ENCODE measurements at places on chromosomes 7 and 10. TPM values are rescaled to one million over a fixed set of nuclear protein-coding genes. Genes with fewer than 3 reads are reported as not detected.

- no peak for DNase-seq
These were observed 195.3 kb upstream of the AHR start for GRCh38 chr7:17103170-17103569.

The SHTN1 gene
- 36.0 TPM for total RNA-seq

The SLC16A9 gene
- 0.32 TPM for total RNA-seq

- no peak for DNase-seq
These were observed 42.2 kb upstream of the SRGN start for GRCh38 chr10:69045441-69046300.

GRCh38 chr10:83991986-83992753 lies 147.1 kb upstream of the GHITM start:
- no peak for DNase-seq

The AGK gene
- 28.5 TPM for total RNA-seq

DNA sequence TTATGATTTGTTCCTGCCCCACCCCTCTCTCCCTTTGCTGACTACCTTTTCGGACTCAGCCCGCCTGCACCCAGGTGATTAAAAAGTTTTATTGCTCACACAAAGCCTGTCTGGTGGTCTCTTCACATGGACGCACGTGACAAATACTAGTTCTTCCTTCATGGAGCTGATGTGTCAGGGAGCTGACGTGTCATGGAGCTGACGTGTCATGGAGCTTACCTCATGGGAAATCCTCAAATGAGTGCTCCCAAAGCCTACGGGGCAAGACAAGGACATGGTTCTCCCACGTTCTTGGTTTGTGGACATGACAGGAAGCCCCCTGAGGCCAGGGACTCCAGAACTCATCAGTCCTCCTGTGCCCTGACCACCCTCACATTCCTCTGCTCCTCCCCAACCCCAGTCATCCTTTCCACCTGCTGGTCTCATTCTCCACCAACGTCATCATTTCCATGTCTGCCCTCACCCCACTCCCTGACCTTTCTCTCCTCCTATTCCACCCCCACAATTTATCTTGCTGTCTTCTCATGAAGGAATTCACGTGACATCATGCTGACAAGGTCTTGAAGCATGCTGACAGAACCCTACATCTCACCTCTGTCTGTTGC lies 261.3 kb downstream of the TCERG1L start:
- no peak for DNase-seq

- DNase-seq, result no peak
These were observed 67.8 kb upstream of the PCBD1 start for GRCh38 chr10:70956029-70956759.

DNA sequence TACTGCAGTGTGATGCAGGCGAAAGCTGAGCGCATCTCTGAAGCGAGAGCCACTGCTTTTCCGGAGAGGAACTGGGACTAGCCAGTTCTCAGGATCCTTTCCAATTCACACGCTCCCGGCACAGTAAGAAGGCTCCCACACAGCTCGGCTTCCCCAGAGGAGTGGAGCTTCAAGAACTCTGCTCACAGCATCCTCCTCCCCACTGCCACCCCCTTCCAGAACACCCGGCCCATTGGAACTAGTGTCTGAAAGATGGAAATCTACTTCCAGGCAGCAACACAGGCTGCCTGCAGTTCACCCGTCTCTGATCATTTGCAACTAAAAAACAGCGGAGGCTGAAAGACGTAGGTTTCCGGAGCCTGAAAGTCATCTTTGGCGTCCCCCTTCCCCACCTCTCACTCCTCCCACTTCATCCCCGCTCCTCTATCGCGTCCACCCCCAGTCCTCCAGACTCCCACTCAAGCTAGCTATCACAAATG lies at the start of gene DGKB:
Gene DGKB, minus strand, starts transcription at position 163 of the 479 bp plus-strand sequence.
- no peak for DNase-seq

The TFAM gene
- total RNA-seq, result 30.1 TPM

- DNase-seq, result no peak
These were observed 142.1 kb downstream of the NEURL1 start for GRCh38 chr10:103635580-103635979.

- DNase-seq, result no peak
These were observed 10.2 kb upstream of the EPHA1 start for GRCh38 chr7:143418681-143419458.

DNA sequence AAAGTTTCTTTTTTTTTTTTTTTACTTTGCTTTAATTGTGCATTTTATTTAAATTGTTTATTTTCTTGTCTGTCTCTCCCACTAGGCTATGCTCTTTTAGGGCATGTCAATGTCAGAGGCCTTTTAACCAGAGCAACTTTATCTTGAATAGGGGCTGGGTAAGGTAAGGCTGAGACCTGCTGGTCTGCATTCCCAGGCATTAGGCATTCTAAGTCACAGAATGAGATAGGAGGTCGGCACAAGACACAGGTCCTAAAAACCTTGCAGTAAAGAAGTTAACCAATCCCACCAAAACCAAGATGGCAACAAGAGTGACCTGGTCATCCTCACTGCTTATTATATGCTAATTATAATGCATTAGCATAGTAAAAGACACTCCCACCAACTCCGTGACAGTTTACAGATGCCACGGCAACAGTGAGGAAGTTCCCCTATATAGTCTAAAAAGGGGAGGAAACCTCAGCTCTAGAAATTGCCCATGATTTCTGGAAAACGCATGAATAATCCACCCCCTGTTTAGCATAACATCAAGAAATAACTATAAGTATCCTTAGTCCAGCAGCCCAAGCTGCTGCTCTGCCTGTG lies 47.0 kb upstream of the FRMD4A start:
- DNase-seq, result no peak

DNA sequence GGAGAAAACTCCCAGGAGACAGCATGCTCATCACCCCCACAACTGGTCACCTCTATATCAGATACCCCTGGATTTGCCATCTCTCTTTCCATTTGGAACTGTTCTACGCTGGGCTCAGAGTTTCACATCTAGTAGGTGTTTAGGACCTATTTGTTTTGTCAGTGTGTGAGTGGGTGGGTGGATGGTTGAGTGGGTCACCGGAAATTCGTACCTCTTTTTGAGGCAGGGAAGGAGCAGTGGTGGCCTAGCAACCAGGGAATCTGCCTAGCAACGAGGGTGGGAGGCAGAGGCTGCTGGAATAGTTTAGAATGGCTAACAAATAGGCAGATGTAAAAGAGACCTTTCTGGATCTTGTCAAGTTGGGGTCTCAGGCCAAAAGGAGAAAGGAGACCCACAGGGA lies 23.2 kb upstream of the SLF2 start:
- DNase-seq, result no peak

The EGR2 gene
- total RNA-seq, result 4.3 TPM

The INMT gene
- 7.8 TPM for total RNA-seq

- no peak for DNase-seq
These were observed 104.8 kb downstream of the PLXNA4 start for GRCh38 chr7:132471515-132471914.

DNA sequence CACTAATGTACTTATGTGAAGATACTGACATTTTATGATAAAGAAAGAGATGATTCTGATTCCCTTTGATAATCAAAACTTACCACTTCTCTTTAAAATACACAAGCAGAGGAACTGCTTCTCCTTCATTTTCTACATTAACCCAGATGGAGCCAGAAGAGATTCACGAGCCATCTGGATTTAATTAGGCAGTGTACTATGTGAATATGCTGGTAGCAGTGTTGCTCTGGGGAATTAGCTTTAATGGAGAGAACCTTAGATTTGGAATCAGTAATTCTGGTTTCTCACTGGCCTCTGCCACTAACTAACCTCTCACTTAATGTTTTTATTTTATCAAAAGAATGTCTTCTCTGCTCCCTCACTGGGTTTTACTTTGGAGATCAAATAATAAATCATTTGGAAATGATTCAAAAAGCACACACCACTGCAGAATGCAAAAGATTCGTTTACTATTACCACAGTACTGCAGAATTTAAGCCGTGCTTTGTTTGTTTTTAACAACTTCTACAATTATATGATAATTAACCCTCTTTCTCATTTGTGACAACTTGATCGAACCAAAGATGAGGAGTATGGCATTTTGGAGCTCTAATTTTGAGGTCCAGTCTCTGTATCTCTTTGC lies 77.5 kb upstream of the PHYHIPL start:
- DNase-seq, result no peak

GRCh38 chr7:158383665-158384064 lies 204.0 kb downstream of the PTPRN2 start:
- no peak for DNase-seq

The C10orf62 gene
- 0.33 TPM for total RNA-seq

- DNase-seq, result no peak
These were observed 68.4 kb upstream of the ITGB1 start for GRCh38 chr10:33026422-33026821.

GRCh38 chr10:113252650-113253618 lies 299.9 kb upstream of the HABP2 start:
- DNase-seq, result no peak

DNA sequence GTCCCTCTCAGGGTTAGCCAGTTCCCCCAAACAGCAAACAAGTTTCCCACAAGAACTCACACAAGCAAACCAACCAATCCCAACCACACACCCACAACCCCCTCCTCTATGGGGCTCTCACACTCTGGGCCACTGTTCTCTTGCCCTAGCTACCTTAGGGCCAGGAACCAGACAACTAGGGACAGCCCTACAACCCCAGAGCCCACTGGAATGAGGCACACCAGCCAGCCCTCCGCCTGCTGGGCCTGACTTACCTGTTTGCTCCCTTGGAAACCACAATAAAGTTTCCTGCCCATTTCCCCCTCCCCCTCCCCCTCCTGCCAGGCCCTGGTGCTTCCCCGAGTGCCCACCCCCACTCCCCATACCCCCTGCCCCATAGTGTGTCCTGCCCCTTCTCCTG lies 132.6 kb downstream of the WDR11 start:
- DNase-seq, result no peak

GRCh38 chr10:49654036-49654693 lies 25.3 kb upstream of the C10orf53 start:
- DNase-seq, result no peak

GRCh38 chr10:103951183-103951582 lies 15.8 kb upstream of the SLK start:
- DNase-seq, result no peak

The UNCX gene
- not detected for total RNA-seq

DNA sequence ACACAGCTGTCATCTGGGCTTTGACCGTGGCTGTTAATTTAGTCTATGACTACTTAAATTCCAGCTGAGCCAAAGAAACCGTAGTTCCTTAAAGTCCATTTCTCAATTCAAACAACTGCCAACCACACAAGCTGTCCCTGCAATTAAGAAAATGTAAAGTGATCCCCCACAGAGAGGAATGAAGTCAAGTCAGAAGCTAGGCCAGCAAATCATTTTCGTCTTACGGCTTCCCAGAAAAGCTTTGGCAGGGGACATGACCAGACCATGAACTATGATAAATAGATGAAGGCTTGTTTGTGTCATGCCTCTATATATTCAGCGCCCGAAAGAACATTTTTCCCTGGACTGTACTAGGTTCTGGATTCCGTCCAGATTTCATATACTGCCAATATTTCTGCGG lies 54.6 kb downstream of the HACD1 start:
- DNase-seq, result no peak

DNA sequence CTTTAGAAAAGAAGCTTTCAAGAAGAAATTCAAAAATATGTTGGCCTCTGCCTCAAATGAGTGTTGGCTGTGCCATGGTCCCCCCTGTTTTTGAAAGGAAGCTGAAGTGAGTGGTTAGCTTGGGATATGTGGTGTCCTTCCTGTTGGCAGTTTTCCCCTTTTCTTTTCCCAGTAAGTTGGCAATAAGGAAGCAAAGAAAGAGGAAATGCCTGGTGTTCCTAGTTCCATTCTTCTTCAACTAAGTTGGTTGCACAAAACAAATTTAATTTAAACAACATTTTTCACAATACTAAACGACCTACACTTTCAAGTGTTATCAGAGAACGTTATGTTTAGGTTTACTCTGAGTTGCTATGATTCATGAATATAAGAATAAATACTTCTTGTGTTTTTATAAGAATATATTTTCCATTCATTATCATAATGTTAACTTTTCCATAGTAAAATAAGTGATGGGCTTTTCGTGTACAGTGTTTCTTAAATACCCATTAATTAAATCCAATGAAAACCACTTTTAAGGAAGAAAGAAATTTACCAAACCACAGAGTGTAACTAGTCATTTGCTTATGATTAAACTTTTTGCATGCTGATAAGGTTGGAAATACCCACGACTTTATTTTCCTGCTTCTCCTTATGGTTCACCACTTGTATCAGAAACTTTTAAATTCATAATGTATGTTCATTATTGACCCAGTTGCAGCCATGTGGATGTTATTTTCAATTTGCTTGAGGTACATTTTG lies 7.7 kb downstream of the HDAC9 start:
- no peak for DNase-seq

The TET1 gene
- total RNA-seq, result 6.9 TPM

GRCh38 chr7:68313806-68314205 lies 1284.5 kb upstream of the AUTS2 start:
- no peak for DNase-seq

- no peak for DNase-seq
These were observed 400.2 kb upstream of the NPVF start for GRCh38 chr7:25628446-25628845.

GRCh38 chr7:3141326-3141725 lies 97.7 kb upstream of the CARD11 start:
- peak; percentile 24 for DNase-seq

DNA sequence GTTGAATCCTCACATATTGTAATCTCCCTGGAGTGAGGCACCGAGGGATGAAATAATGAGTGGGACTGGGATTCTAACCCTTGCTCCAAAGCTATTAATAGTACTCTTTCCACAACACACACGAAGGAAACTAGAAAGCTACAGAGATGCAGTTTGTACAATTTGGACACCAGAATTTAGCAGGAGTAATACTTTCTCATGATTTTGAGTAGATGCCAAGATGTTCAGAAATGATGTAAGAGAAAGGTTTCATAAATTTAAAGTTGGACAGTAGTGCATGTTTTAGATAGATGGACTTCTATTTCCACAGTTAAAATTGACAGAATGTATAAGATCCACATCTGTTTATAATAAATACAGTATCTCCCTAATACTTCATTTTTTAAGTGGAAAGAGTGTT lies 46.5 kb downstream of the PRR15 start:
- DNase-seq, result no peak

DNA sequence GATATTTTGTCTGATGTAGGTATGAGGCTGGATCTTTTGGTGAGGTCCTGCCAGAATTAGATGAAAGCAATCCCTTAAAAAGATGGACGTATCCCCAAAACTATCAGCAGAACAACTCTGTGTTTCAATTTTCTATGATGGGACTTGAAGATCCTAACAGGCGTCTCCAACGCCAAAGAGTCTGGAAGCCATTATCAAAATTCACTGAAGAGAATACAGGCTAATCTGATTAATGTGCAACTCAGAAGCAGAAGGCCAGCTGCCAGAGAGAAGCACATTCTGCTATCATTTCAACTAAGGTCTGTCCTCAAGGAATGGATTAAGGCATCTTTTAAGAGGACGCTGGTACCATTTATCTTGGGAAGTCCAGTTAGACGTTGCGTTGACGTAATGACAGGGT lies 119.7 kb downstream of the FGFR2 start:
- DNase-seq, result no peak

The PHYH gene
- total RNA-seq, result 26.9 TPM

The C7orf57 gene
- not detected for total RNA-seq
